ENCODE measurements at places on chromosomes 3 and 15. TPM values are rescaled to one million over a fixed set of nuclear protein-coding genes. Genes with fewer than 3 reads are reported as not detected.

The FBLN2 gene
- 85.7 TPM for total RNA-seq

The GP9 gene
- 8.9 TPM for total RNA-seq

The ZWILCH gene
- 5.2 TPM for total RNA-seq

The ABHD2 gene
- total RNA-seq, result 84.1 TPM

The PLSCR4 gene
- total RNA-seq, result 28.8 TPM

The PLS1 gene
- total RNA-seq, result 27.1 TPM

The MOBP gene
- total RNA-seq, result not detected

The CCDC14 gene
- 23.3 TPM for total RNA-seq

The CCDC39 gene
- total RNA-seq, result 1.8 TPM

The CX3CR1 gene
- 3.6 TPM for total RNA-seq

DNA sequence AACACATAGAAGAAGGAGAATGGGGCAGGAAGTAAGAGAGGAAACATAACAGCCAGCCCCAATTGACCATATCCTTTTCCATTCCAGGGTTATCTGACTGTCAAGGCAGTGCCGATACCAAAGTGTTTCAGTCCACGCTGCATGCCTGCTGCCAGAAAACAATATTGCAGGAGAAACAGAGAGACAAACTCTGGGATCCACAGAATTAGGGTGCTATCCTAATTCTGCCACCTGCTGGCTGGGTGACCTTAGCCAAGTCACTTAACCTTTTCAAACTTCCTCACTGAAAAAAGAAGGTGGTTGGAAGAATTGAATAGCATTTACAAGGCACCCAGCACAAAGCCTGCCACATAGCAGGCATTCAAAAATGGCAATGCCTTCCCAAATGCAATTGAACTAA lies 32.0 kb downstream of the GLB1 start:
- no peak overlapping the region for H3K4me3 ChIP-seq
- no peak for DNase-seq
- H3K27ac ChIP-seq, result no peak overlapping the region
- H3K36me3 ChIP-seq, result peaks cover 56% of the 10 kb centered on the region

DNA sequence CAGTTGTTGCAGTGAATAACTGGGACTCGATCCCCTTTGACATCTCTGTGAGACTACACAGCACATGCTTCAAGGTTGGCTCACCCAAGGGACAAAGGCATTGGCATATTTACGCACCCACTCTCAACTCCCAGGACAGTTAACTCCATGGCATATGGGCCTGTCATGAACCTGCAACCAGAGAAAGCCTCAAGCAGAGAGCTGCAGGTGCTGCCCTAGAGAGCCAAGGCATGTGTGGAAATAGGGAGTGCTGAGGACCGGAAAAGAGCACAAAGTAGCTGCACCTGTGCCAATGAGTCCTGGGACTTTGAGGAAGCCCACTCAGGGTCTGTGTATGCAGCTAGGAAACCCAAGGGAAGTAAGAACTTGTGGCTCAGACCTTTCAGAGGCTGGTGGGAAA lies 32.9 kb upstream of the SLC24A5 start:
- no peak overlapping the region for H3K27ac ChIP-seq
- no peak for DNase-seq
- H3K36me3 ChIP-seq, result no peaks in the 10 kb centered on the region
- H3K4me1 ChIP-seq, result no peaks in the 10 kb centered on the region
- H3K27me3 ChIP-seq, result no peaks in the 10 kb centered on the region

DNA sequence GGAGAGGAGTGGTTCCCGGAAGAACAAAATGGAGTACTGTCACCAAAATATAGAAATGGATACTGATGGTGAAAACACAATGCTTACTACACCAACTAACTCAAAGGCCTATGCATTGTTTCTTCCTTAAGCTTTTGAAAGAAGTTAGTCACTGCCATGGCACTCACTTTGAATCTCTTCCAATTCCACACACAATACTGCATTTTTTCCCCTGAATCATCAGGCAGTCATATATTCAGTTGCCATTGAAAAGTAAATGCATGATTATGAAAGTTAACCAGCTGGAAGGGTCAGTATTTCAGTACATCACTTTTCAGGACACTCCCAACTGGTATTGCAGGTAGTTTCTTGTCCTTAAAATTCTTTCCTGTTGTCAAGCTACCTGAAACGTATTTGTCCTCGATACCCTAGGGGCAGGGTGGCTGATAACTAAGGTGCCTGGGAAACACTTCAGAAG lies 9.0 kb upstream of the LRRFIP2 start:
- peak overlapping the region; percentile 50 for H3K27ac ChIP-seq
- no peaks in the 10 kb centered on the region for H3K36me3 ChIP-seq
- H3K4me1 ChIP-seq, result peaks cover 9% of the 10 kb centered on the region
- no peaks in the 10 kb centered on the region for H3K27me3 ChIP-seq
- DNase-seq, result no peak

DNA sequence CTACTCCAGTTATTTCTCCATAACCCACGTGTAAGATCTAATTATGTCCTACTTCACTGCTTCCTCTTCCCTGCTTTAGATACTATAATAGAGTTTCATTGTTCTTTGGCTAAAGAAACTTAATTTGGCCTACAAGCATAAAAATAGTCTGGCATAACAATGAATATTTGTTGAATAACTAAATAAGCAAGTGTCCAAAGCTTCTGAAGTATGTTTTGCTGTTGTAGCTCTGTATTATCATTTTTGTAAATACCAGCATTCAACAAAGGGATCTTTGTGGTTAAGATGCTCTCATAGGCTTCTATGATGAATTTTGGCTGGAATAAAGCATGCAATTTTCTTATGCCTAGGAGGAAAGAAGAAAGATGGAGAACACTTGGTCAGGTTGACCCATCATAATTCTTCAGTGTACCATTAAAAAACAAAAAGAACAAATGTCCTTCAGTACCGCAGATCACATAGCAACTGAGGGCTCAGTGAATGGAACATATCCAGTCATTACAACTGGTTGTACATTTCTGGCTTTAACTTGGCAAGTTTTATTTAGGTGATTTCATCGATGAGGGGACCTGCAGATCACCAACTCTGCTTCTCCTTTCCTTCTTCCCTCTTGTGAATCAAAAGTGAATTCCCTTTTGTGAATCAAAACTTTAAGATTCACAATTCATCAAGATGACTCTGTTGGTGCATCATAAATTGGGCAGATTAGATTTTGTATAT lies 465.9 kb upstream of the TGFBR2 start:
- H3K27ac ChIP-seq, result no peak overlapping the region
- H3K4me3 ChIP-seq, result no peak overlapping the region
- H3K4me1 ChIP-seq, result no peaks in the 10 kb centered on the region
- H3K36me3 ChIP-seq, result no peaks in the 10 kb centered on the region
- no peaks in the 10 kb centered on the region for H3K27me3 ChIP-seq
- no peak for DNase-seq

DNA sequence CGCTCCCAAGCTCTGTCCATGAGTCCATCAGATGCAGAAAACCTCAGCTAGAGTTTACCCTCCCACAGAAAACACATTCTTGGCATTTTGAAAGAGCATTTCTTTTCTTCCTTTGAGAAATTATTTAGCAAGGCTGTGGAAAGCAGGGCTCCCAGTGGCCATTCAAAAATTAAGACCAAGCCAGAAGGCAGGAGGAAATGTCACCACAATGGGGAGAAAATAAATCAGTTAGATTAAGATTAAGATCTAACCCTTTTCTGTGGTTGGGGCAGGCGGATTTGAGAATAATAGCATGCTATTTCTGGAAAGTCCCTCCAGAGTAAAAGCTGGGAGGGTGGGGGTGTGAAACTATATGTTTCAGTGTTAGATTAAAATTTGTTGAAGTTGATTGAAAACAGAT lies 20.2 kb downstream of the LRIG1 start:
- H3K27ac ChIP-seq, result peak overlapping the region; percentile 65
- H3K4me1 ChIP-seq, result peaks cover 51% of the 10 kb centered on the region
- H3K36me3 ChIP-seq, result no peaks in the 10 kb centered on the region
- H3K4me3 ChIP-seq, result no peak overlapping the region
- H3K27me3 ChIP-seq, result no peaks in the 10 kb centered on the region

DNA sequence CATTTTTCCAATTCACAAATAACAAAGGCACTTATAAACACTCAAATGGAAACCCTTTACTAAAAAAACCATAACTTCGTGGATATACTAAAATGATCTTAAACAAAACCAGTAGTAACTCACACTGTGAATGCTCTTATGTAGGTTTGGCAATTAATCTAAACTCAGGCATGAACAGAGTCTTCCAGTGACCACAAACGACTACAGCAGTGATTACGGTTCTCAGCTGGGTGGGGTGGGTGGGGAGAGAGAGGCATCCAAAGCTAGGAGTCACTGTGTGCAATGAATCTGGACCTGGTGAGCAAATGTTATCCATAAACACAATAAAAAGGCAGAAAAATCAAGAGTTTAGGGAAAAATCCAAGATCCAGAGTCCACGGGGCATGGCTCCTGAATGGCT lies 21.3 kb downstream of the SLC12A8 start:
- H3K36me3 ChIP-seq, result no peaks in the 10 kb centered on the region
- no peak for DNase-seq
- no peaks in the 10 kb centered on the region for H3K4me1 ChIP-seq
- no peak overlapping the region for H3K4me3 ChIP-seq

DNA sequence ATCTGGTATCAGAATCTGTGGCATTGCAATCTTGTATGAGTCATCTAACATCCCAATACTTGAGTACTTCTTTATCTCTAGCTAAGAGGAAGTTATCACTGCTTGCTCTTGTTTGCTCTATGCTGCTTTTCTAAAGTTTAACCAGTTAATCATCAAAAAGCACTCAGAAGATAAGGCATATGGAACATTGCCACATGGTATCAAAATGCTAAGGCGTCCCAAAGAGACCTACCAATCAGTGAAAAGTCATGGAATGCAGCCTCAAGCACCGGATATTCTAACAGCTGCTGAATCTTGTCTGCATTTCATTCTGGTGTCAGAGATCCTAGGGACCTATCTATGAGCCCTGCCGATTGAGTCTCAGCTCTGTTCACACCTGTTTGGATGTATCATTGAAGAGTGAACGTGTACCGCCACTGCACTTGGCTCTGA lies 192.8 kb downstream of the ARPP21 start:
- H3K4me1 ChIP-seq, result no peaks in the 10 kb centered on the region
- no peak overlapping the region for H3K27ac ChIP-seq
- no peak for DNase-seq
- no peaks in the 10 kb centered on the region for H3K27me3 ChIP-seq
- H3K36me3 ChIP-seq, result no peaks in the 10 kb centered on the region

DNA sequence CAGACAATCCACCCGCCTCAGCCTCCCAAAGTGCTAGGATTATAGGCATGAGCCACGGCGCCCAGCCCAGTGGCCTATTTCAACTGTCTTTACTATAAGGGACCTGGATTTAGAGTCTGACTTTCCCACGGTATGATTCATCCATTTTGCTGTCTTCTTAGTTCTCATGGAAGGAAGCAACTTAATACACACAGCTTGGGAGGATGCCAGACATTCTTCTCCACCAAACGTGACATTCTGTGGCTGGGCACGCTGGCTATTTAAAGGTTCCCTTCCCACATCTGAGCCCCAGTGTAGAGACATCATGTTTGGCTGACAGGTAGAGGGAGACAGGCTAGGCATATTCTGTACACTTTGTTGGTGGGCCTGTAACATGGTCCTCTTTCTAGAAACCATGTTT lies 26.2 kb downstream of the FAM43A start:
- DNase-seq, result peak; percentile 28
- H3K4me3 ChIP-seq, result no peak overlapping the region
- peaks cover 4% of the 10 kb centered on the region for H3K4me1 ChIP-seq
- H3K27ac ChIP-seq, result no peak overlapping the region
- H3K36me3 ChIP-seq, result no peaks in the 10 kb centered on the region
- H3K27me3 ChIP-seq, result no peaks in the 10 kb centered on the region

DNA sequence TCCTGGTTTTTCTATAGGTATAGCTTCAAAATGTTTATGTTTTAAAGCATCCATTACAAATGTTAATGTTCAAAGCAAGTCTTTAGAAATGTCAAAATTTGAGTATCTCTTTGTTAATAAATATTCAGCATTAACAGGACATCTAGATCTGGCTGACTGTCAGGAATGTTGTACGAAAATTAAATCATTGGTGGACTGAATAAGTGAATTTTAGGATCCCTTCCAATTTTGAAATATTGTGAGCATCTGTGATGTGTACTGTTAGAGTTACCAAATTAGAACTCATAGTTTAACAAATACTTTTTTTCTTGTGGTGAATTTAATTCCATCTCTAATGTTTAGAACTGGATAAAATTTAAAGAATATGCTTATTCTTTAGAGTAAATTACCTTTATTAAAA lies 30.1 kb upstream of the CFAP20DC start:
- H3K27ac ChIP-seq, result no peak overlapping the region
- H3K27me3 ChIP-seq, result no peaks in the 10 kb centered on the region
- no peaks in the 10 kb centered on the region for H3K36me3 ChIP-seq
- H3K4me3 ChIP-seq, result no peak overlapping the region

DNA sequence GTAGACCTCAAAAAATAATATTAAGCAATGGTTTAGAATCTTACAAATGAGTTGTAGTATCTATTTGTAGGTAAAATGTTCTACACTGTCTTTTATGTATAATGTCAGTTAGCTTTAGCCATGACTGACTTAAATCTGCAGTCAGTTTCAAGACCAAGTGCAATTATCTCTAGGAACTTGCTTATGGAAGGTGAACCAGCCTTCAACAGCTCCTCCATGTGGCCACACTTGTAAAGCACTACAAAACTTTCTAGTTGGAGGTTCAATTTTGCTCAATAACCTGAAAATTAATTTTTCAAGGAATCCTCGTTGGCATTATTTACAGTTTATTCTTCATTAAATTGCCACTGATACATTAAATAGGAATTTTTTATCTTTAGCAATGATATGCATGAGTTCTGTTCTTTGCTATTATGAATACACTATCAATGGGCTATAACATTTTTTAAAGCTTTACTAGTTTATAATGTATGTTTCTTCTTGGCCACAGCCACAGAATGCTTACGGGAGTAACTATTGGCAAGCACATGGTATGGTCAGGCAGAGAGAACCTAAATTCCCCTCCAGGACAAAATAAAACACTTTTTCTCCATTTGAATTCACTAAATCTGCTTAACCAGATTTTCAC lies 315.3 kb upstream of the UBE2E2 start:
- DNase-seq, result no peak
- no peaks in the 10 kb centered on the region for H3K36me3 ChIP-seq
- no peaks in the 10 kb centered on the region for H3K27me3 ChIP-seq
- H3K4me3 ChIP-seq, result no peak overlapping the region
- no peaks in the 10 kb centered on the region for H3K4me1 ChIP-seq

GRCh38 chr15:68536331-68537095 lies 42.3 kb upstream of the CORO2B start:
- H3K4me1 ChIP-seq, result no peaks in the 10 kb centered on the region
- H3K36me3 ChIP-seq, result no peaks in the 10 kb centered on the region
- H3K27ac ChIP-seq, result no peak overlapping the region
- no peaks in the 10 kb centered on the region for H3K27me3 ChIP-seq
- no peak for DNase-seq

GRCh38 chr3:125245521-125245920 lies 33.0 kb upstream of the SLC12A8 start:
- no peak for DNase-seq
- no peaks in the 10 kb centered on the region for H3K4me1 ChIP-seq

DNA sequence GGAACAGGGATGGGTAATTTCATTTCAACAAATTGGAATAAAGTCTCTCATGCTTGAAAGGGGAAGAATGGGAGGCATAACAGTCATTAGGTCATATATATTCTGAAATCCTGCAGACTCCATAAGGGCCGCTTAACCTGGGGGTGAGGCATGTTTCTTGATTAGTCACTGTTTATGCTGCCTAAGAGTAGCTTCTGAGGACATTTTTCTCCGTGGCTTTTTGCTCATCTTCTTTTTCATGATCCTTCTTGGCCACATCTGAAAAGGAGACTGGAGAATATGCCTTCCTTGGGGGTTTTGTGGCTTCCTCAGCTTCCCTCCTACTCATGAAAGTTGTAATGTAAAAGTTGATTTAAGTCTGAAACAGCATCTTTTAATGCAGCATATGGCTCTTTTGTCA lies 20.0 kb upstream of the CFAP20DC start:
- H3K4me3 ChIP-seq, result no peak overlapping the region
- H3K27ac ChIP-seq, result no peak overlapping the region
- DNase-seq, result no peak
- no peaks in the 10 kb centered on the region for H3K27me3 ChIP-seq

Data from upper lobe of left lung (tissue), 6 donors.